HFFc6 (cell line): ENCODE measurements at places on chromosomes 3 and 15. TPM values are rescaled to one million over a fixed set of nuclear protein-coding genes. Genes with fewer than 3 reads are reported as not detected.

The LTK gene
- total RNA-seq: 0.24 to 1.3 TPM (median 0.28 TPM) in 3 replicates

The NME9 gene
- not detected in 3 replicates for total RNA-seq

DNA sequence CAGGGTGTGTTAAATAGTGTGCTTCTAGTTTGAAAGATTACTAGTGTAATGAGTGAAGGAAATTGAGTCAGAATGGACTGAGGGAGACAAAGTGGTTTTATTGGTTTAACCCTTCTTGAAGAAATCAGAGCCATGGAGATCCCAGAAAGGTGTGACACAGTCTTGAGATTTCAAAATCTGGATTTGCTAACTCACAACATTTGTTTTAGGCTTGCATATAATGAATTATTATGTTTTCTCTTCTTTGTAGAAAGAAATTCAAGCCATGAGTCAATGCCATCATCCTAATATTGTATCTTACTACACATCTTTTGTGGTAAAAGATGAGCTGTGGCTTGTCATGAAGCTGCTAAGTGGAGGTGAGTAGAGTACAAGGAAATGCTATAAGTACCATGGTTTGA, 25.1 kb downstream of the OXSR1 start:
- peak overlapping the region; percentile 41; the same call in 1 of the 2 replicates for H3K27ac ChIP-seq
- peaks cover 27% of the 10 kb centered on the region for H3K36me3 ChIP-seq
- peaks cover 14% of the 10 kb centered on the region; the same call in 1 of the 2 replicates for H3K4me1 ChIP-seq
- DNase-seq: no peak
- no peak overlapping the region for H3K4me3 ChIP-seq

DNA sequence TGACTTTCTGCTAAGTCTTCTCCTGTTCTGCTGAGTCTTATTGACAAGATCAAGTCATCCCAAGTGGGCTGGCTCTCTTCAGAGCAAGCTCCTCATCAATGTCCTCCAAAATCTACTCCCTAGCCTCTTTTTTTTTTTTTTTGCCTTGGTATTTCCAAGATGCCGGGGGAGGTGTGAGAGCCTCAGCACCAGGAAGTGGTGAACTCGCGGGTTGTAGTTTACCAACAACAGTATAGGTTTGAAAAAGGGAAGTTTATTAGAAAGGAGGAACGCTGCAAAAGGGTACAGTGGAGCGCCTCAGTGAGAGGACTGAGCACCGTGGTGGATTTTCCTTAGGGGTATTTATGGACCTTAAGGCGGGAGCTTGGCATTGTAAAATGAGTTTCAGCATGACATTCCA, 94.3 kb upstream of the SGO1 start:
- H3K36me3 ChIP-seq: no peaks in the 10 kb centered on the region
- no peak for DNase-seq
- H3K4me1 ChIP-seq: no peaks in the 10 kb centered on the region
- H3K27me3 ChIP-seq: no peaks in the 10 kb centered on the region

GRCh38 chr3:125090649-125091048, 34.9 kb upstream of the HEG1 start:
- no peak for DNase-seq
- no peaks in the 10 kb centered on the region; the same call in 1 of the 2 replicates for H3K27me3 ChIP-seq
- H3K36me3 ChIP-seq: peaks cover 5% of the 10 kb centered on the region; the same call in 1 of the 2 replicates
- H3K4me1 ChIP-seq: peaks cover 26% of the 10 kb centered on the region
- H3K4me3 ChIP-seq: no peak overlapping the region

DNA sequence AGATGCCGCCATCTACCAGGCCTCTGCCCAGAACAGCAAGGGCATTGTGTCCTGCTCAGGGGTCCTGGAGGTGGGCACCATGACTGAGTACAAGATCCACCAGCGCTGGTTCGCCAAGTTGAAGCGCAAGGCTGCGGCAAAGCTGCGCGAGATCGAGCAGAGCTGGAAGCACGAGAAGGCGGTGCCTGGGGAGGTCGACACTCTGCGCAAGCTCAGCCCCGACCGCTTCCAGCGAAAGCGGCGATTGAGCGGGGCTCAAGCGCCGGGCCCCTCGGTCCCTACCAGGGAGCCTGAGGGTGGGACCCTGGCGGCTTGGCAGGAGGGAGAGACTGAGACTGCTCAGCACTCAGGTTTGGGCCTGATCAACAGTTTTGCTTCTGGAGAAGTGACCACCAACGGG, 22.6 kb downstream of the ALPK3 start:
- no peak overlapping the region for H3K4me3 ChIP-seq
- H3K27ac ChIP-seq: no peak overlapping the region
- no peaks in the 10 kb centered on the region for H3K36me3 ChIP-seq
- H3K4me1 ChIP-seq: peaks cover 7% of the 10 kb centered on the region

GRCh38 chr15:92900731-92901071, 577 bp downstream of the CHD2 start:
- H3K36me3 ChIP-seq: peaks cover 85% of the 10 kb centered on the region
- H3K27ac ChIP-seq: peak overlapping the region; percentile 99
- peak overlapping the region; percentile 99 for H3K4me3 ChIP-seq
- no peak for DNase-seq
- H3K27me3 ChIP-seq: peaks cover 17% of the 10 kb centered on the region

GRCh38 chr3:129317848-129318247, 39.2 kb downstream of the HMCES start:
- DNase-seq: no peak
- H3K36me3 ChIP-seq: no peaks in the 10 kb centered on the region
- H3K4me1 ChIP-seq: peaks cover 12% of the 10 kb centered on the region
- no peak overlapping the region for H3K4me3 ChIP-seq

DNA sequence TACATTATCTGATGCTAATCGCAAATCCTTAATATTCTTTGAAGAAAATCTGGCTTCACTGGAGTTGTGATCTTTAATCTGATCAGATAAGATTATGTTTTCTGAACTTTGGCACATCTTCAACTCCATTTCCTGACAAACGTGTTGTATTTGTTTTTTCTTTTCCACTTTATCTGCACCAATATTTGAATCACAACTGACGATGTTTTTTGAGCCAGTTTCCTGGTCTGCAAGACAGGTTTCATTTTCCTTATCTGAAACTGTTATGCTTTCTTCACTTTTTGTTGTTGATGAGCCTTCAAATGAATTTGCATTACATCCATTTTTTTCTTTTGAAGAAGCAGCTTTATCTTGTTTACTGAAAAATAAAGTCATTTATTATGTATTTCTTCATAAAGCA, 101.5 kb downstream of the ZNF280D start:
- H3K4me1 ChIP-seq: peaks cover 18% of the 10 kb centered on the region
- H3K27ac ChIP-seq: no peak overlapping the region
- H3K36me3 ChIP-seq: peaks cover 10% of the 10 kb centered on the region
- no peaks in the 10 kb centered on the region for H3K27me3 ChIP-seq

DNA sequence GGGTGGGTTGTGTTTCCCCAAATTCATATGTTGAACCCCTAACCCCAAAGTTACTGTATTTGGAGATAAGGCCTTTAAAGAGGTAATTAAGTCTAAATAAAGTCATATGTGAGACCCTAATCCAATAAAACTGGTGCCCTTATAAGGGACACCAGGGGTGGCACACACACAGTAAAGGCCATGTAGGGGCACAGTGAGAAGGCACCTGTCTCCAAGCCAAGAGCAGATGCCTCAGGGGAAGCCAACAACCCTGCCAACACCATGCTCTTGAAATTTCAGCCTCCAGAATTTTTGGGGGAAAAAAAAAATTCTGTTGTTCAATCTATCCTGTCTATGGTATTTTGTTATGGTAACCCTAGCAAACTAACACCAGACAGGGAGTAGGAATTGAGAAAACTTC, 1.5 kb upstream of the GMNC start:
- no peak for DNase-seq
- H3K27me3 ChIP-seq: peaks cover 6% of the 10 kb centered on the region; the same call in 1 of the 2 replicates
- H3K4me3 ChIP-seq: no peak overlapping the region

- H3K27me3 ChIP-seq: no peaks in the 10 kb centered on the region; the same call in 1 of the 2 replicates
- peaks cover 9% of the 10 kb centered on the region for H3K4me1 ChIP-seq
- H3K36me3 ChIP-seq: peaks cover 14% of the 10 kb centered on the region; the same call in 1 of the 2 replicates
- no peak overlapping the region for H3K4me3 ChIP-seq
- DNase-seq: no peak
Measured at GRCh38 chr3:110456438-110457138, 615.0 kb upstream of the NECTIN3 start.

DNA sequence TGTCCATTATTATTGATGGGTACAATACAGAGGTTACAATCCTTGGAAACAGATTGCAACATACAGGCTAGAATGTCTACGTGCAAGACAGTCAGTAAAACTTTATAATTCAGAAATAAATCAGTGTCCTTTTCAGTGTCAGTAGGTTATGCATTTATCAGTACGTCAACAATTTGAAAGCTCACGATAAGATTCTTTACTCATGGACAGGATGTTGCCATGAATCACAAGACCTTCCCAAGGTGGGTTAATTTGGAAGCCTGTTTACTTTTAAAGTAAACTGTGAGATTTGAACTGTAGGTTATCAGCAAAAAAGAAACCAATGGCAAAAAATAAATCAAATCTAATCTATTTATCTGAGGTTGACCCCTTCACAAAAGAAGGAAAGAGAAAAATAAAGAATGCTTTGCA, 243.9 kb upstream of the AGTR1 start:
- DNase-seq: no peak
- no peaks in the 10 kb centered on the region; the same call in 1 of the 2 replicates for H3K27me3 ChIP-seq
- no peaks in the 10 kb centered on the region for H3K4me1 ChIP-seq
- H3K27ac ChIP-seq: no peak overlapping the region
- H3K36me3 ChIP-seq: no peaks in the 10 kb centered on the region
- H3K4me3 ChIP-seq: no peak overlapping the region

- peak overlapping the region; percentile 15; the same call in 1 of the 2 replicates for H3K27ac ChIP-seq
- H3K4me1 ChIP-seq: peaks cover 34% of the 10 kb centered on the region
- H3K4me3 ChIP-seq: no peak overlapping the region
- no peaks in the 10 kb centered on the region for H3K36me3 ChIP-seq
- H3K27me3 ChIP-seq: no peaks in the 10 kb centered on the region; the same call in 1 of the 2 replicates
Measured at GRCh38 chr3:115996420-115997108, 373.3 kb downstream of the GAP43 start.

- no peaks in the 10 kb centered on the region for H3K4me1 ChIP-seq
- H3K36me3 ChIP-seq: no peaks in the 10 kb centered on the region
- no peaks in the 10 kb centered on the region; the same call in 1 of the 2 replicates for H3K27me3 ChIP-seq
- H3K27ac ChIP-seq: no peak overlapping the region
- DNase-seq: no peak
Measured at GRCh38 chr3:165128544-165128943, 50.2 kb upstream of the SI start.

DNA sequence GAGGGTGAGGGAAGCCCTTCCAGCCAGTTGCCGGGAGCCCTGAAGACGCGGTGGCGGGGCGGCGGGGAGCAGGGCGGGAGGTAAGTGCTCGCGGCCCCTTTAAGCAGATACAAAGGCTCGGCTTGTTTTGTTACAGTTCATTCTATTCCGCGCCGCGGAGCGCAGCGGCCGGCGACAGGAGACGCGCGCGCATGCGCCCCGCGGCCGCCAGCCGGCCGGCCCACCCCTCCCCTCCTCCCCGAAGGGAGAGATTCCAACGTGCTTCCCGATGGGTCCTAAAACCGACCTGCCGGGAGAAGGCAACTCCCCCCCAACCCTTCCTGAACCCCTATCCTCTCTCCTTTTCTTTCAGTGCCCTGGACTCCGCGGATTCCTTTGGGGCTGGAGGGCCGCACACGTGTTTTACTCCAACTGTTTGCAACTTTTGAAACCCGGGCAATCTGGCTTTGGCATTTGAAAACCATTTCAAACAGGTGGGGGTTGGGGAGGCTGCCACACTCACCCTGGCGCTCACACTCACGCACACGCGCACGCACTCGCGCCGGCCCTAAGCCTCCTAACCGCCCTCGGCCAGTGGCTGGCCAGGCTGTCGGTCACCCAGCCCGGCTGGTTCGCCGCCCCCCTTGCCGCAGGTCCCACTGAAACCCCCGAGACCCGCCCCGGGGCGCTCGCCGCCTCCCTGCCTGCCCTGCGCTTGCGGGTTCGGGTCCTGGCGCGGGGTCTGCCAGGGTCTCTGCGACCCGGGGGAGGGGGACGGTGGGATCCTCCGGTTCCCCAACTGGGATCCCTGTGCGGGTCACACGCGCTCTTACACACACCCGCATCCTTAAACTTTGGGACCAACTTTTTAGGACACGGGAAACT, at the start of gene MAGI1:
Gene MAGI1, minus strand, starts transcription at position 193 of the 864 bp plus-strand sequence. CDS start 610 bp downstream, outside the sequence.
- H3K36me3 ChIP-seq: peaks cover 21% of the 10 kb centered on the region
- peak; percentile 93 for DNase-seq
- H3K27me3 ChIP-seq: no peaks in the 10 kb centered on the region; the same call in 1 of the 2 replicates
- peak within 1 kb of the TSS; percentile 96 for H3K27ac ChIP-seq

GRCh38 chr15:29107971-29108645, 161.5 kb downstream of the NSMCE3 start:
- H3K36me3 ChIP-seq: no peaks in the 10 kb centered on the region
- no peak overlapping the region for H3K27ac ChIP-seq
- no peak for DNase-seq
- H3K4me3 ChIP-seq: no peak overlapping the region
